ENCODE measurements at places on chromosomes 1 and 21.
A peak's percentile ranks its signal among the peaks of the same experiment; 100 is the strongest.

DNA sequence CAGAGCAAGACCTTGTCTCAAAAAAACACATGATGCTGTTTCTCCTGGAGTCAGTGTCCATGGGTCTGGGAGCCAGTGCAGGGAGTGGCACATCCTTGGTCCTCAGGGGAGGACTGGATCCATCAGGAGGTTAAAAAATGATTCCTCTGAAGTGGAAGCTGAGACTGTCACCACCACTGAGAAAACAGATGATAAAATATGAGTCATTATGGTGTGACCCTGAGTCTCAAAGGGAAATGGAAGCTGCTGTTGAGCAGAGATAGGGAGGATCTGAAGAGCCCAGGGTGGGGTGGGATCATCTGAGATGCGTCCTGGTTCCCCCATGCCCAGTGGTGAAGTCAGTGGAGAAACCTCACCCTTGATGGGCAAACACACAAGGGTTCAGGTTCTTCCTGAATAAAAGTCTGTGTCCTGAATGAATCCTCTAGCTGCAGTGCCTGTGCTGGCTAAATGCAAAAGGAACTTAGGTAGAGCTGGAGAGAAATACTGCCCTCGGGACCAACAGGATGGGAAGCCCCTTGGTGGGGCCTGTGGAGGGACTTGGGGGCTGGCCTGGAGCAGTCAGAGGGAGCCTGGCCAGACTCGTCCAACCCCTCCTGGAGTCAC is 61.6 kb upstream of the TENT5B start:
- no peak for DNase-seq

DNA sequence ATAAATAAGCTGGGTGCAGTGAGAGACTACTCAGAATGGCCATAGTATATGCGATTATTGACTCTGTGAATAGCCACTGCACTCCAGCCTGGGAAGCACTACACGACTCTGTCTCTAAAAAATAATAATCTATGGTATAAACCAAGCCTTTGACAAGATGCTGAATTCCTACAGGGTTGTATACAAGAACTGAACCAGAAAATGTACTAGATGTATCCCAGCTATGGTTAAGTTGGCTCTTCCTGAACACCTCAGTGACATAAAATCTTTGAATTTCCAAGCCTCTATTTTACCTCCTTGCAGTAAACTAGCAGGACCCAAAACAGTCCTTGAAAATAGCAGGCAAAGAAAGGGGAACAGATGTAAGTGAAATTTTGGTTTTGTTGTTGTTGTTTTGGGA is 32.5 kb downstream of the PTP4A2 start:
- no peak for DNase-seq

DNA sequence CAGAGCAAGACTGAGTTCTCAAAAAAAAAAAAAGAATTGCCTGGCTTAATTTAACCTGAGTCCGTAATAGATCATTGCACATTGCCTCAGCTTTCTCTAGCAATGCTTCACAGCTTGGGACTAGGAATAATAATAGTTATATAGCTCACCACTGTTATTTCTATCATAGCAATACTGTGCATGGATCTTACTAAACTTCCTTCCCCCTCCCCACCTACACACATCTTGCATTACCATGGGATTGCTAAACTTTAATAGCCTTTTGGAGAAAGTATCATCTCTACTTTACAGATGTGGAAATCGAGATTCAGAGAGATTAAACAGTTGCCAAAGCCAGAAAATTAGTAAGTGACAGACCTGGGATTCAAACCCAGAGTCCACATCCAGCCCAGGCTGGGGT is 99.4 kb downstream of the ATP5PO start:
- DNase-seq: no peak

DNA sequence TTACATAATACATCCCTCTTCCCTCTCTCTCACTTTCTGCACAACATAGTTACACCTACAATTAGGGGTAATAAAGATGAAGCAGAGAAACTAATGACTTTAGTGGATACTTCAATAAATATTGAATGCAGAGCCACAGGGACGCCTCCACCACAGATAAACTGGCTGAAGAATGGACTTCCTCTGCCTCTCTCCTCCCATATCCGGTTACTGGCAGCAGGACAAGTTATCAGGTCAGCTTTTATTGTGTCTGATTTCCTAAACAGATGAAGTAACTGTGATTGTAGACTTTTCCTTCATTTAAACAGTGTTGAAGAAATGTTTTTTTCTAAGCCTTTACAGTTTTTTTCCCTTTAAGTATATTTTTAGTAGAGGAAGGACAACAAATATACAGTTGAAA is 281.6 kb downstream of the TPR start:
- DNase-seq: no peak

GRCh38 chr1:214897581-214897980 is 185.0 kb upstream of the KCNK2 start:
- DNase-seq: no peak

GRCh38 chr1:42145389-42145716 is 7.9 kb upstream of the GUCA2B start:
- DNase-seq: no peak

DNA sequence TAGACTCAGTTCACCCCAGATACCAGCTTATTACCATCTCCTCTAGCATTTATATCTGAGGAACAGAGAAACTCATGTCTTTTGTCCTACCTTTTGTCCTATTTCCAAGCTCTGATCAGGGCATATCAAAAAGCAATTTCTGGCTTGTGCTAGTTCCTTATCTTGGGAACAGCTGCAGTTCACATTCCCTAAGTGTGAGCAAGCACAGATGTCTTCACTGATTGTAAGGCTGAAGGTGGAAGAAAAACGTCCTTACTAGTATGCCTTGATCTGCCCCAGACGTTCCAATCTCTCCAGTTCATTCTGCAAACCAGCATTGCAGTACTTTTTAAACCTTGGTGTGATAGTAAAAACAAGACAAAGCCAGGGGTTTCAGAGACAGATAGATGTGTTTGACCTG is 139.8 kb downstream of the NCAM2 start:
- no peak for DNase-seq

DNA sequence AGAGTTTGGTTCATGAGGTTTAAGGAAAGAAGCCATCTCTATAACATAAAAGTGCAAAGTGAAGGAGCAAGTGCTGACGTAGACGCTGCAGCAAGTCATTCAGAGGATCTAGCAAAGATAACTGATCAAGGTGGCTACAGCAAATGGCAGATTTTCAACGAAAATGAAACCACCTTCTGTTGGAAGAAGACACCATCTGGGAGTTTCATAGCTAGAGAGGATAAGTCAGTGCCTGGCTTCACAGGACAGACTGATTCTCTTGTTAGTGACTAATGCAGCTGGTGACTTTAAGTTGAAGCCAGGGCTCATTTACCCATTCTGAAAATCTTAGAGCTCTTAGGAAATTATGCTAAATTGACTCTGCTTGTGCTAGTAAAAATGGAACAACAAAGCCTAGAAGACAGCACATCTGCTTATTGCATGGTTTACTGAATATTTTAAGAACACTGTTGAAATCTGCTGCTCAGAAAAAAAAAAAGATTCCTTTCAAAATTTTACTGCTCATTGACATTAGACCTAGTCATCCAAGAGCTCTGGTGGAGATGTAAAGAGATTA is 10.5 kb downstream of the MAEL start:
- no peak for DNase-seq

- DNase-seq: peak; percentile 22
Observed at GRCh38 chr1:183318433-183318832, 99.7 kb downstream of the NMNAT2 start.

GRCh38 chr1:206461602-206462455 is 8.4 kb upstream of the IKBKE start:
- DNase-seq: peak; percentile 81

DNA sequence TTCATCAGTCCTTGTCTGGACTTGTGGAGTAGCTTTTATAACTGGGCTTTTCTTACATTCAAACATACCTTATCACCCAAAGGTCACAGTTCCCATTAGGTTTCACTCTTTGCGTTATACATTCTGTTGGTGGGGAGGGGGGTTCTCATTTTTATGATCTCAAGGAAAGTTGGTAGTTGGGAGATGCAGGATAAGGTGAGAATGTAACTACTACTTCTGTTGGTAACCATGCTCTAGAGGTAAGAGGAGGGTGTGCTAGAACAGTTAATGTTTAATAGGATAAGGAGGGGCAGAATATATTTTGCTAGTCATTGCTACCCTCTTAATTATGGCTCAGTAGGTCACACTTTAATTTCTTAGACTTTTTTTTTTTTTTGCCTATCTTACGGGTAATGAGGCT is 10.7 kb downstream of the YBX1 start:
- DNase-seq: no peak

- DNase-seq: peak; percentile 17
Observed at GRCh38 chr1:228083871-228084278, 1.4 kb downstream of the ARF1 start.

GRCh38 chr21:30206551-30207251 is 9.2 kb downstream of the CLDN8 start:
- DNase-seq: no peak

DNA sequence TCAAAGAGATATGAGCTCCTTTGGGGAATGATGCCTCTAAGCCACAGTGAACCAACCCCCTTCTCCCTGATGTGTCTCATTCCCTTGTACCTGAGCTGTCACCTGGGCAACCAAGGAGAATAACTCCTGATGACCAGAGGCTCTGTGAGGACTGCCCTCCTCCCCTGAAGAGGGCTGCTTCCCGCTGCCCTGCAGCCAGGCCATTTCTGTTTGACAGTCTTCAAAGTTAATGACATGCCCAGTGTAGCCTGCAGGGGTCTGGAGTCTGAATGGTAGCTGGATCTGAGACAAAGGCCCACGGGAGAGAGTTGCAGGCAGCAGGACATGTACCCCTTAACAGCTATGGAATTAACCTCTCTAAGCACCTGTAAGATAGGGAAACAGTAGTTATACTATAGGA is 3.4 kb upstream of the SLFNL1 start:
- no peak for DNase-seq

GRCh38 chr1:175503538-175503937 is 239.9 kb downstream of the TNR start:
- no peak for DNase-seq

GRCh38 chr21:42997053-42997452 is 22.7 kb downstream of the PKNOX1 start:
- no peak for DNase-seq

DNA sequence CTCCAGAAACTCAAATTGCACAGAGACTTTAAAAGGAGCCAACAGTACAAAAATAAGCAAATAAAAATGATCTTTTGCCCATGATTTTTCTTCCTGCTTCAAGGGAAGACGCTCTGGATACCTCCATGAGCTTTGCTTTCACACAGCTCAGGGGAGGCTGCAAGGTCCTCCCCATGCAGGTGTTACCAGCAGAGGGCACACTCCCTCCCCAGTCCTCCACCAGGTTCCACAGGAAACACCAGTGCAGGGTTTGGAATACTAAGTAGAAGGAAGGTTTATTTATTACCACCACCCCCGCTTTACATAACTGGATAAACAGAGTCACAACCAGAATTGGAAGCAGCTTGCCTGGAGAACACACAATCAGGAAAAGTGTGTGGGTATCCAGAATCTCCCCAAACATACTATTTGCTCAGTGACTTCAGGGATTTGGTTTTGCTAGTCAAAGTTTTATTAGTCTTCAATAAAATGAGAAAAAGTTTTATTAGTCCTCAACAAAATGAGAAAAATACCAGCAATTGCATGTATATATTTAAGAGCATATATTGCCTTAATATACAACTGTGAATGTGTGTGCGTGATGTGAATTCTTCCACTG is 37.3 kb downstream of the HSD3B1 start:
- DNase-seq: no peak

DNA sequence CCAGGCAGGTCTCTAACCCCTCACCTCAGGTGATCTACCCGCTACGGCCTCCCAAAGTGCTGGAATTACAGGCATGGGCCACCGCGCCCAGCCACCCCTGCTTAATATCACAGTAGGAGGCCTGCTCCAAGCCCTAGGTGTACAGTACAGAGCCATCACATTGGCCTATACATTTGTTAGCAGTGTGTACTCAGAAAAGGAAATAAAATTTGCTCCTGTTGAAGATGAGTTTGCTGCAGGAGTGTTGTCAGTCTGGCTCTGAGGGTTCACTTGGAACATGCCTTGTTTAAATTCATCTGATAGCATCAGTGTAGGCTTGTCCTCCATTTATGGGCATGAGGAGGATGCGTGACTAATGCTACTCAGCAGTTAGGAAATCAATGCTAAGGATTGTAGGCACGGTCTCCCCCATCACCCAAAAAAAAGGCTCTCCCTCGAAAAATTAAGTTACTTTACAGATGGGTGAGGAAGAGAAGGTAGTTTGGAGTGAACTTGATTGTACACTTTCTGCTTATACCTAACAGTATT is 4.6 kb upstream of the ENAH start:
- DNase-seq: no peak

- DNase-seq: no peak
Observed at GRCh38 chr1:68181165-68181556, 51.2 kb downstream of the WLS start.

- DNase-seq: no peak
Observed at GRCh38 chr1:7553042-7553690, 217.9 kb upstream of the VAMP3 start.

DNA sequence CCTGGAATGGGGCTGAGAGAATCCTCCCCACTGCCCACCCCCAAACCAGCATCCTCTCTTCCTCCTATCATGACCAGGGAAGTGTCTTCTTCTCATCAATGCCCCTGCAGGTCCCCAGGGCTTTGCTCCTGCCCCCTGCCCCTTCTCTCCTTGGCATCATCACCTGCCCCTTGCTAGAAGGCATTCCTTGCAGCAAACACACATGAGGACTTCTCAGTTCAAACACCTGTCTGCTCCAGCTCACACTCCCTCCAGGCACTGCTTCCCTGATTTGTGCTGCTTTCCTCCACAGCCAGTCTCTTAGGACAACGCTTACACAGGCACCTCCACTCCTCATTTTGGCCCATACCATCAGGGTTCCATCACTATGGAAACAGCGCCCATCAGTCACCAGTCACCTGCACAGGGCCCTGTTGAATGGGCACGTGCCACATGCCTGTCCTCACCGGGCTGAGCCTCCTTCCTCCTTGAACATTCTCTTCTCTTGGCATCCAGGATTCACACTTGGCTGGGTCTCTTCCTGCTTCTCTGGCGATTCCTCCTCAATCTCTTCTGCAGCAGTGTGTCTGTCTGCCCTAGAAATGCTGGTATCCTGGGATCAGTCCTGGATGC is 81.9 kb upstream of the EDN2 start:
- DNase-seq: no peak

DNA sequence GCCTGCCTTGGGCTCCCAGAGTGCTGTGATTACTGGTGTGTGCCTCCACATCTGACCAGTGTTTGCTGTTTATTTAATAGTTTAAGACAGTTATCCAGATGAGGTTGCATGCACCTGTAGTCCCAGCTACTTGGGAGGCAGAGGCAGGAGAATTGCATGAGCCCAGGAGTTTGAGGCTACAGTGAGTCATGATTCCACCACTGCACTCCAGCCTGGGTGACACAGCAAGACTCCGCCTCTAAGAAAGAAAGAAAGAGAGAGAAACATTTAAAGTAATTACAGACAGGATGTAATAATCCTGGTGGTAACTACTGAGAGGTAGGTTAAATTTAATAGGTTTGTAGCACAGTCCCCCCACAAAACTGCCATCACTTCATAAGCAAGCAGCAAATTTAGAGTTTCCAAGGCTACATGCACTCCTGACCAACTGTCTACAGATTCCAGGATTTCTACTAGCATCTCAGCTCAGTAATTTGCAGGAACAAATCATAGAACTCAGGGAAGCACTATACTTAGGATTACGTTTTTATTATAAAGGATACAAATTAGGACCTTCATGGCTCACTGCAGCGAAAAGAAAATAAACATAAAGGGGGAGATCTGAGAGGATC is 89.6 kb downstream of the PKN2 start:
- no peak for DNase-seq
